ENCODE measurements at places on chromosomes 6 and 20.

DNA sequence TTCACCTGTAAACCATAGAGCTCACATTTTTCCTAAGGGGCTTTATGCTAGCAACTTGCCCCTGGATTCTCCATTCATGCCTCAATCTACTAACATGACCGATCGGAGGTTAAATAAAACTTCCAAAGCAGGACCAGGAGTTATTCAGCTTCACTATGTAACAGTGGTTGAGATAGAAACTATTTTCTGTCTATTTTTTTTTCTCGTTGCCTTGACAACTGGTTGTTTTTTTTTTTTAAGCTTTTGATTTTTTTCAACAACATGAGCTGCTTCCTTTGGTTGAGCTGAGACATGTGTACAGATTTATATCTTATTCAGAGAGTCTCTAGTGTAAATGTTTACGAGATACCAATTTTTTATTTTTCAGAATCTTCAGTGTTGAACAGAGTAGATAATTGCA, 85.7 kb downstream of the SHLD1 start:
- DNase-seq = no peak

DNA sequence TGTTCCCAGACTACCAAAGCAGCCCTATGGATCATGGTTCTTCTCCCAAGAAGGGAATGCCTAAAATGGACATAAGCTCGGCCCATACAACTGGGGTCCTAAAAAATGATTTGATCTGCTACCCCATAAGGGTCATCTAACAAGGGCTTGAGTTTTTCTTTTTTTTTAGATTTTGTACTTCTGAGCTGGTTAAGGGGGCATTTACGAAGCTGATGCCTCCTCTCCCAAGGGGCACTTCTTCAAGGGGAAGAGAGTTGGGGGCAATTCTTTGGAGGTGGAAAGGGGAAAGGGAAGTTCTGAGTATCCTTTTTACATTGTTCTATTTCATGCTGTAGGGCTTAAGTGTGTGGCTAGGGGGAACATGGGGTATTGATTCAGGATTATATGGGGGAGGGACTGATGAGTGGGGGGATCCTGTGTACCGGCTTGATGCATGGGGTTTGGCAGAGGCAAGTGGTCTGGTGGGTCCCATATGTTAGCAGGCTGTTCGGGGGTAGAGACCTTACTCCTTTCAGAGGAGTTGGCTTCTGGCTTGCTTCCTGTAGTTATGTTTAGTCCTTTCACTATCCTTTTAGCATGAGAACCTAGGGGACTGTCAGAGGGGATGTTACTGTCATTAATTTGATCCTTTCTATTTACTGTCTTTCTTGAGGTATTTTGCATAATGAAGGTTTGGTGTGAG, 8.1 kb upstream of the ZNFX1 start:
- DNase-seq = no peak

DNA sequence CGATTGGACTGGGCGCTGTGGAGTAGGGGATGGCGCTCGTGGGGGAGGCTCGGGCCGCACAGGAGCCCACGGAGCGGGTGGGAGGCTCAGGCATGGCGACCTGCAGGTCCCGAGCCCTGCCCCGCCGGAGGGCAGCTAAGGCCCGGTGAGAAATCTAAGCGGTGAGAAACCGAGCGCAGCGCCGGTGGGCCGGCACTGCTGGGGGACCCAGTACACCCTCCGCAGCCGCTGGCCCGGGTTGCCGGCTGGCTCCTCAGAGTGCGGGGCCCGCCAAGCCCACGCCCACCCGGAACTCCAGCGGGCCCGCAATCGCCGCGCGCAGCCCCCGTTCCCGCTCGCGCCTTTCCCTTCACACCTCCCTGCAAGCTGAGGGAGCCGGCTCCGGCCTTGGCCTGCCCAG, 59.7 kb upstream of the MYLIP start:
- DNase-seq = no peak

- DNase-seq = no peak
Observed at GRCh38 chr6:34447910-34448309, 18.0 kb upstream of the PACSIN1 start.

GRCh38 chr6:25866011-25866410, 8.0 kb downstream of the SLC17A3 start:
- no peak for DNase-seq

DNA sequence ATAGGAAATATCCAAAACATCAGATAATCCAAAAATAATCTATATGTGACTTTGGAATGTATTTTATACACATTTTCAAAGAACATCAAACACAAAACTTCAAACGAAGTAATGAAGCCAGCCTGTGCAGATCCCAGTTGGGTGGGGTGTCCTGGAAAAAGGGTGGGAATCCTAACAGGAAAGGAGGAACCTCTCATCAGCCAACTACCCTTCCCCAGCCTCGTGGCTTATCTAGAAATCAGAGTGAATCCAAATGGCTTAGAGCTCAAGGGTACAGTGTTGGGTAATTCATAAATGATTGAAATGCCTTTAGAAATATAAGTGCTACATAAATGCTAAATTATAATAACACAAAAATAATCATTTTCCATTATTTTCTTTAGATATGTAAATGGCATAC, 115.1 kb upstream of the SOX4 start:
- DNase-seq = no peak

DNA sequence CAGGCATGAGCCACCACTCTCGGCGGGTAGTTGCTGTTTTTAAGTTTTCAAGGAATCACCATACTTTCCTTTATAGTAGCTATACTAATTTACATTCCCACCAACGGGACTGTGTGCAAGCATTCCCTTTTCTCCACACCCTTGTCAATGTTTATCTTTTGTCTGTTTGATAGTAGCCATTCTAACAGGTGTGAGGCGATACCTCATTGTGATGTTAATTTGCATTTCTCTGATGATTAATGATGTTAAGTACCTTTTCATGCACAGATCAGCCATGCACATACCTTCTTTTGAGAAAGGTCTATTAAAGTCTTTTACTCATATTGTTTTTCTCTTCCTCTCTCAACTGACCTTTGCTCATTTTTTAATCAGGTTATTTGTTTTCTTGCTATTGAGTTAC, 43.0 kb upstream of the CCND3 start:
- no peak for DNase-seq

- DNase-seq = no peak
Observed at GRCh38 chr20:58485393-58485792, 29.8 kb downstream of the APCDD1L start.

DNA sequence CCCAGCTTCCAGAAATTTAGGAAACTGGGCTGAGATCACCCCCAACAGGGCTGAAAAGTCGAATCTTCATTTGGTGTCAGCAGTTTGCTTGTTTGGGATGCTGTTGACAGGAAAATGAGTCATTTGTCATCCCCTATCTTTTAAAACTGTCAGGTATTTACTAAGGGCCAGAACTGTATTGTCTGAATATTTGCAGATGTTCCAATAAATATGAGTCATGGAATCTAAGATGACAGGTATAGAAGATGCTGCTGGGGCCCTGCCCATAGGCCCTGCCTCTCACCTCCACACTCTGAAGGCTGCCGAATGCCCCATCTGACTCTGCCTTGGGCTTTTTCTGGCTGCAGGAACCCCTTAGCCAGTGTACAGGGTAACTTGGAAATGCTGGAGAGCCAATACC, 3.9 kb downstream of the ETV7 start:
- DNase-seq = no peak

GRCh38 chr6:6803180-6803977, 214.9 kb downstream of the LY86 start:
- DNase-seq = no peak

DNA sequence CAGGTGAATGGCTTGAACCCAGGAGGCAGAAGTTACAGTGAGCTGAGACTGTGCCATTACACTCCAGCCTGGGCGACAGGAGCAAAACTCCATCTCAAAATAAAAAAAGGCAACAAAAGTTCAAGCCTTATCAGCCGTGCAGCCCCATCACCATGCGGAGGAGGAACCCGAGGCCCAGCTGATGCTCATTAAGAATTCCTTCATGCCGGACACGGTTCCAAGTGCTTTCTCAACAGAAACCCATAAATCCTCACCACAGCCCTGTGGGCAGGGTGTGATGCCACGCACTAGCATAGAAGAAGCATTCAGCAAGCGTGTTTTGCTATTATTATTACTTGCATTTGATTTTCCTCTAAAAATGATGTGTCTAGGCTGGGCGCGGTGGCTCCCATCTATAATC, 56.3 kb downstream of the PREX1 start:
- no peak for DNase-seq

GRCh38 chr6:38702558-38703397, at the start of gene GLO1:
Gene GLO1, minus strand, starts transcription at chr6:38703145. Its CDS starts 91 bp downstream, at chr6:38703054.
- DNase-seq = peak; percentile 80

DNA sequence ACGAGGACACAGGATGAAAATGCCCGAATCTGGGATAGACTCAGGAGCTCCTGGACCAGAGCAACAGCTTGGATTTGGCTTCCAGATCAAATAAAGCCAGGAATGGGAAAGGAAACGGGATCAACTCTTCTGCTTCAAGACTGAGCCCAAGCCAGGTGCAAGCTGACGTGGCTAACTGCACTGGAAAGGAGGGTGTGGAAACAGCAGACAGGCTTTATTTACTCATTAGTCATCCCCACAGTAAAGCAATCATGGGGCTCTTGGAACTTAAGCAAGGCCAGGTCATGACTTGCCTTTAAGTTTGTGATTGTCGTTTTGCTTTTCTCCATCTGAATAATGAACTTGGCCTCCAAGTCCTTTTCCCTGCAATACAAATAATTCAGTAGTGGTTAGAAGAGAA, 45.2 kb downstream of the KIF16B start:
- no peak for DNase-seq

DNA sequence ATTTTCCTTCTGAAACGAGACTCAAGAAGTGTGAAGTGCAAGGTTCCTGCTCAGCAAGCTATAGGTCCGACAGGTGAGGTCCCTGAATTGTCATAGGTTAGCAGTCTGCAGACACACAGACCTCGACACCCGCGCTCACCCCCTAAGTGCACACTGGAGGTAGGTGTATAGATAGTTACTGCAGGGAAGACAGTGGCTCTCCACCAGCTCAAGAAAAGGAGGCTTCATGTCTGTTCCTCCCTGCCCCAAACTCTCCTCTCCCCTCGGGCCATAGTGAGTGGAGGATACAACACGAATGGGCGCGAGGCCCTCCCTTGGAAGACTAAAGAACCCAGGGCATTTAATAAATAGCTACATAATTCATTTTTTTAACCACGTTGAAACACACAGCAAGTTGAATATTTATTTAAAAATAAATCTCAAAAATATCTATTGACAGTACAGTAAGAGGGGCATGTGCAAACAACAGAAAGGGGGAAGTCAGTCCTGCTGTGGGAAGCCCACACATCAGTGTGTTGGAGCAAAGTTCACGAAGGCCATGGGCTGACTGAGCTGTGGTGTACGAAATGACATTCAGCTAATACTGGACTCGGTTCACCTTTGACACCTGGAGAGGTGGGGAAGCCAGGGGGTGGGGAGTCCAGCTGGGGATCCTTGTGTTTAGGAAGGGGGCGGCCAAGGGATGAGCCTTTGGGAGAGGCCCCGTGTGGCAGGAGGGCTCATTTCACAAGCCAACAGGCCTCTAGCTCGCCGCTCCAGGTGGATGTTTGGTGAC, 10.7 kb downstream of the SPATA2 start:
- no peak for DNase-seq

DNA sequence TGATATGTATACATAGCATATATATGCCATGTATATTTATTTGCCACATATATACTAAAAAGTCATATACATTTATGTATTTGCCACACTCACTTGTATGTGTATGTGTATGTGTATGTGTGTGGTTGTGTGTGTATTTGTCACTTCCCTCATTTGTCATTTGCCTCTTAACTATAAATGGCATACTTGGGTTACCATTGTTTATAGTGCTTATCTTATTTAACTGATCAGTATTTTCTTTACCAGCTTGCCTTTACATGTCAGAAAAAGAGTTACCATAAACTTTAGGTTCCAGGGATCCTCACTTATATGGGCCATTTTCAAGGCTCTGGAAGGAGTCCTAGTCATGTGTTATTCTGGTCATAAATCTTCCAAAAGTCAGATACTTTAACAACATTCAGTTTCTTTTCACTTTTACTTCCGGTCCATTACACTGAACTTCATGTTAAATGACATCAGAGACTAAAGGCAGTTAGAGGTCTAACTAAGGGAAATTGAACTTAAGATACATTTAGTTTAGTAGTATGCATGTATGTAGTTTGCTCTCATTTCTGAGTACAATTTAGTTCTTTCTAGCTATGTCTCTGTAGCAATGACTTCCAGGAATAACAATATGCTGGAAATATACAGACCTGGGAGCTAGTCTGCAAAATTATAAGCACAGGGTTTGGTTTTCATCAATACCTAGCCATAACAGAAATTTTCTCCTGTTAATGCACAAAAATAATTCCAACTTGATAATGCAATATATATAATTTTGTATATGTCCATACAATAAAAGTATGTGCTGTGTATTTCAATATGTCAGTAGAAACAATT, 33.7 kb upstream of the HIVEP1 start:
- no peak for DNase-seq

- no peak for DNase-seq
Observed at GRCh38 chr6:4220558-4220957, 85.2 kb upstream of the ECI2 start.

- DNase-seq = no peak
Observed at GRCh38 chr20:18802012-18802634, 11.5 kb upstream of the SCP2D1 start.

DNA sequence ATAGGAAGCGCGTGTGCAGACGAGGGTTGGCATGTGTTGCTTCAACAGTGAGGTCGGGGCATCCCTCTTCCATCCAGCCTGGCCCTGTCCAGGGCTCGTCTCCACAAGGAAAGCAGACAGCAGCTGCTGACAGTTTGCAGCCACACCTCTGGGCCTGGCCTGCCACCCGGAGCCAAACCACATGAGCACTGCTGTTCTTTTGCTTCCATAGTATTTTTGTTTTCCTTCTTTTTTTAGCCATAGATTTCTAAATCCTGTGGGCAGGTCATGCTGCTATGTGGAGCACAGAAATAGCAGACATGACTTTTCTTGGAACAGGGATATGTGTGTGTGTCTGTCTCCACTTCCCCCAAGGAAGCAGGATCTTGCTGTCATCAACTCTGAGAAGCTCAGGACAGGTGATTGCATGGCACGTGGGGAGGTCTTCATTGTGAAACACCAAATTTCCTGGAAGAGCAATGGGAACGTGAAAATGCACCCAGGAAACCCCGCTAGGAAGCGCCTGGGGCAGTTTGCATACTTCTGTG, 167.4 kb downstream of the DTNBP1 start:
- no peak for DNase-seq

DNA sequence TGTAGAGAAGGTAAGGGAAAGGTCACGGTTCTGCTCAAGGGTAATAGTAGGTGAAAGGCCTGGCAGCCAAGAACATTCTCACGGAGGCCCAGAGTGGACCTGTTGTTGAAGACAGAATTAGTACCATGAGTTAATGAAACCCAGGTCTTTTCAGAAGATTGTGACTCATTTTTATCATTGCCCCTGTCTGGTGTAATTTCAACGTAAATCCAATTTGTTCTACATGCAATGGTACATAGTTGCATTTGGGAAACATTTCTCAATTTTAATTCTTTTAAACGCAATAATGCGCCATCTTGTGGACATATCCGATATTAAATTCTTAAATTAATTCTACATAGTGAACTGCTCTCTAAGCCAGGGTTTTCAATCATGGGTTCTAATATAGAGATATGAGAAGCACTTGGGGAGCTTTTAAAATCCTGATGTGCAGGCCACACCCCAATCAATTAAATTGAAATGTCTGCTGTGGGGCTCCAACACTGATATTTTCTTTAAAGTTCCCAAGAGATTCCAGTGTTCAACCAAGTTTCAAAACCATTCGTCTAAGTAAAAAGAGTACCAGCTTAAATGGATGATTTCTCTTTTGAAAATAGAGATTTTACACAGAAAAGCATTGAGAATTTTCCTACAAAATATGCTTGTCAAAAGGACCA, 257.4 kb downstream of the PLCB1 start:
- DNase-seq = no peak
